ENCODE measurements at places on chromosomes 12 and 14. TPM values are rescaled to one million over a fixed set of nuclear protein-coding genes. Genes with fewer than 3 reads are reported as not detected.
A peak's percentile ranks its signal among the peaks of the same experiment; 100 is the strongest.

HPD gene
- not detected for total RNA-seq

FAIM2 gene
- 49.8 TPM for total RNA-seq

DNA sequence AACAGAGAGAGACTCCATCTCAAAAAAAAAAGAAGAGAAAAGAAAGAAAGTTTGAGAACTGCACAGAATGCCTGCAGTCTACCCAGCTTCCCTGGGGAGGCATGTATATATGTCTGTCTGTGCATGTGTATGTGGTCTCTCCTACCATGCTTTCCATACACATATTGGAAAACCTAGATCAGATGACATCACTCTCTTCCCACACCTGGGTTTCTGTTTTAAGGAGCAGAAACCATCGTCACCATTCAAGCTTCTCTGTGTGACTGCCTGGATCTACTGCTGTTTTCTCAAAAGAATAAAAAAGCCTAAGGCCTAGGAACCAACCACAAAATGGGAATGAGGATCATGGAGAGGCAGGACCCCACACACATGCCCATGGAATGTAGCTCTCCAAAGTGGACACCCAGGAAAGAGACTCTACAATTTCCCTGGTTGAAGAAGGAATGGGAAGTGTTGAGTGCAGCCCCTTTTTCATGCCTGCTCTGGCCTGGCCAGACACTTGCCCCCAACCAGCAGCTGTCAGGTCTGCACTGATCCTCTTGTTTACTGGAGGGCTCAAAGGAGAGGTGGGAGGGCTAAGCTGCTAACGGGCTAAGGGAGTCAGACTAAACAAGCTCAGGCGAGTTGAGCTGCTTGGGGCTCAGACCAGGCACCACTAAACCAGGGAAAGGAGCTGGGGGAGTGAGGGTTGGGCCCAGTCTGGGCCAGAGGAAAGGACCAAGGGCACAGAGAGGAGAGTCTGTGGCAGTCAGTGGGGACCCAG is 7.7 kb upstream of the PCK2 start:
- H3K4me3 ChIP-seq, result no peak overlapping the region
- peaks cover 14% of the 10 kb centered on the region for H3K4me1 ChIP-seq
- H3K27me3 ChIP-seq, result no peaks in the 10 kb centered on the region
- no peaks in the 10 kb centered on the region for H3K36me3 ChIP-seq

- H3K36me3 ChIP-seq, result 0 out of 2 replicates have a peak, but pooled peaks cover 5% of the 10 kb centered on the region
- H3K4me1 ChIP-seq, result no peaks in the 10 kb centered on the region
- H3K4me3 ChIP-seq, result no peak overlapping the region
- no peak for DNase-seq
- H3K27ac ChIP-seq, result no peak overlapping the region
Measured at GRCh38 chr12:111419784-111420183, 14.1 kb downstream of the SH2B3 start.

DNA sequence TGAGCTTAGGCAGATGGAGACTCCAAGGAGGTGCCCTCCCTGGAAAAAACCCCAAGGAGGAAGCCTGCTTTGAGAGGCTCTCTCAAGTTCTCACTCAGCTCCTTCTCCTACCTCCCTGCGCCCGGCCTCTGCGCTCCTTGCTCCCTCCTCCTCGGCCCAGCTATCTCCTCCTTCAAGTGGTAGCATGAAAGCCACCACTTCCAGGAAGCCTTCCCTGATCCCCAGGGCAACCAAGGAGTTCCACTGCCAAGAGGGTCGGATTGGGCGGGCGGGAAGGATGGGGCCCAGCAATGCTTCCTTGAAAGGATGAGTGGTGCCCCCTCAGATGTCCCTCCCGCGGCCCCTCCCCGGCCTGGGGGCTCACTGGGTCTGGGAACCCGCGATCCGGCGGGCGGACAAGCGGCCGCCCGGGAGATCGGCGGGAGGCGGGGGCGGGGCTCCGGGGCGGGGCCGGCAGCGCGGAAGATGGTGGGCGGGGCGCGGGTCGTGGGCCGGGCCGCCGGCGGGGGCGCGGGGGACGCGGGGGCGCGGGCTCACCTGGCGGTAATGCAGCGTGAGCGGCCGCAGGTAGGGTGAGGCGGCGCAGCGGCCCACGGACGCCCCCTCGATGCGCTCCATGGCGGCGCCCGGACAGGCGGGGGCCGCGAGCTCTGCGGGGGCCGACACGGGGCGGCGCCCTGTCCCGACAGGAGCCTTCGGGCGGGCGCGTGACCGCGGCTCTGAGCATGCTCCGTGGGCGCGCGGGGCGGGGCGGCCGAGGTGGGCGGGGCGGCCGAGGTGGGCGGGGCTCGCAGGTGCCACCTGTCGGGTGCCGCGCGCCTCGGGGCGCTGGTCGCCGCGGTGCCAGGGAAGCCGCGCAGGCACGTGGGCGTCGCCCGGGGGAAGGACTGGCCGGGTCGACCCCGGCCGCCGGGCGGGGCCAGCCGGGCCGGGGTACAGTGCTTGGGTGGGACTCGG is at the start of gene NUDT14:
TSS of gene NUDT14 (minus strand) at position 721 of the 957 bp plus-strand sequence. CDS start at position 618, 103 bp downstream.
- peak within 1 kb of the TSS; percentile 63 for H3K4me3 ChIP-seq
- H3K27ac ChIP-seq, result no peak within 1 kb of the TSS
- no peaks in the 10 kb centered on the region for H3K36me3 ChIP-seq
- no peaks in the 10 kb centered on the region for H3K27me3 ChIP-seq

MYF5 gene
- not detected for total RNA-seq

DNA sequence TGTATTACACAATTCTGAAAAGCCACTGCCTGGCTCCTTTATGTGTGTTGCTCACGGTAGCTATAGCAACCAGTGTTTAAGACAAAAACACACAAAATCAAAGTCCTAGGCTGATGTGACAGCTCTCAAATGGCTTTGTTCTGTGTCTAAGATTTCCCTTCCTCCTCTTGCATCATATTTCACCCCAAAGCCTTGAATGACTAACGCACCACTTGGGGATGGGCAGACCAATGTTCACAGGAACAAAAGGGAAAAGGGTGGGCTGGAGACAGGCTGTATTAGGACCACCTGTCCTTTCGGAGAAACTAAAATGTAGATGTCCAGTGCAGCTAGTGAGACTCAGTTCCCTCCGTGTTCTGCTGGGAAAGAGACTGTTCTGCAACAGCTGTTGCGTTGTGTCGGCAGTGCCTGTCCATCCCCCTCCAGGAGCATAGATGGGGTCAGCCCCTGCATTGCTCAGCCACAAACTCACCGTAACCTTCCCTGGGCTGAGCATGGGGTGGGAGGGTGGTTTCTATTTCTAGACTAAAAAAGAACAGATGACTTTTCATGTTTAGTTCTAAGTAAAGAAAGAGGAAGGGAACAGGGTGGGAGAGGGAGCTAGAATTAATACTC is 26.8 kb upstream of the DAAM1 start:
- no peak overlapping the region for H3K4me3 ChIP-seq
- no peak overlapping the region for H3K27ac ChIP-seq
- H3K4me1 ChIP-seq, result peaks cover 13% of the 10 kb centered on the region
- H3K36me3 ChIP-seq, result no peaks in the 10 kb centered on the region
- H3K27me3 ChIP-seq, result no peaks in the 10 kb centered on the region

DNA sequence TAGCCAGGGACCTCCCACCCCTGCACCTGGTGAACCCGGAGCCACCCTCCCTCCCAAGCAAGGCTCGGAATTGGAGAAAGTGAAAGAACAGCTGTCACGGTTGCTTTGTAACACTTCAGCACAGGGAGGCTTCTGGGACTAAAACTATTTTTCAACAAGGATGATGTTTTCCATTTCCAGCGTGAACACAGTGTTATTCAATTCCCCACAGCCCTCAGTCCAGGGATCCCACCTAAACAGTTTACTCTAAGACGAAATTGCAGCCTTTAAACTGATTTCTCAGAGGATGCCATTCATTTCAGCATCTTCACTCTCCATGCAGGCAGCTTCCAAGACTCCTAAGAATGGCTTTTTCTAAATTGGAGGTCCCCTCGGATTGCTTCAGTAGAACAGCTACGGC is 229.2 kb downstream of the SLC15A4 start:
- H3K4me1 ChIP-seq, result no peaks in the 10 kb centered on the region
- no peaks in the 10 kb centered on the region for H3K27me3 ChIP-seq
- no peak overlapping the region for H3K27ac ChIP-seq

CD69 gene
- 0.22 TPM for total RNA-seq

- peaks cover 34% of the 10 kb centered on the region for H3K4me1 ChIP-seq
- H3K36me3 ChIP-seq, result peaks cover 55% of the 10 kb centered on the region
- no peaks in the 10 kb centered on the region for H3K27me3 ChIP-seq
- peak overlapping the region; percentile 76 for H3K4me3 ChIP-seq
- H3K27ac ChIP-seq, result peak overlapping the region; percentile 75
Measured at GRCh38 chr14:39176263-39177167, 1.5 kb downstream of the PNN start.

DNA sequence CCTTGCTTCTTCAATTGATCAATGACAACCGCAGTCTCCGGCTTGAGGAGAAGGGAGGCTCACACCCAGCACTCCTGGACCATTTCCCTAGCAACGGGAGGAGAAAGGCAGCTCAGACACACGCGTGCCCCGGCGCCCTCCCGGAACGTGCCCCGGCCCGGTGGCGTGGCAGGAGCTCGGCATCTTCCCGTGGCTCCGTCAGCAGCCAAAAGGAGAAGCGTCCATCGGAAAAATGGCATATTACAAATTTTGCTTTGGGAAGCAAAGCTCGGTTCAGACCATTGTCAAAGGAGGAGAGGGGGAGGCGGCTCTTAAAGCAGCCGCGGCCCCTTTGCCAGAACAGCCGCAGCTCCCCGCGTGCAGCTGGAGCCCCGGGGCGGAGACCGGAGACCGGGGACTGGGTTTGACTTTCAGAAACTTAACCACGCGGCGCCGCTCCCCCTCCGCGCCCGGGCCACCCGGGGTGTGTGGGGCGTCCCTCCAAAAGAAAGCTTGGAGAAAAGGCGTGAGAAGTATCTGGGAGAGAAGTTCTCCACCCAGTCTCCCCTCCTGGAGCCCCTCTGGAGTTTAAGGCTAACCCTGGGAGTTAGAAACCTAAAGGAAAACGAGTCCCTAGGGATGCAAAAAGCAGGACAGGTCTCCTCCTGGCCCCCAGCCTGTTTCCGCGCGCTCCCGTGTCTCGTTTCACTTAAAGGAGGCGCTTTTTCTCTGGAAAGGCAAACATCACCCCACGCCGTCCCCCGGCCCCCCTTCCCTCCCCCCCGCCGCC is 545 bp downstream of the PPFIA2 start:
- no peaks in the 10 kb centered on the region for H3K4me1 ChIP-seq
- no peaks in the 10 kb centered on the region for H3K36me3 ChIP-seq
- DNase-seq, result no peak

PLEK2 gene
- total RNA-seq, result not detected

GRCh38 chr12:91017043-91017442 is 12.3 kb upstream of the EPYC start:
- no peak overlapping the region for H3K27ac ChIP-seq
- H3K27me3 ChIP-seq, result no peaks in the 10 kb centered on the region
- DNase-seq, result no peak
- H3K4me1 ChIP-seq, result no peaks in the 10 kb centered on the region
- no peaks in the 10 kb centered on the region for H3K36me3 ChIP-seq

GRCh38 chr12:8696442-8697090 is 1.2 kb upstream of the RIMKLB start:
- no peaks in the 10 kb centered on the region for H3K36me3 ChIP-seq
- no peak for DNase-seq
- H3K4me3 ChIP-seq, result no peak overlapping the region
- H3K4me1 ChIP-seq, result peaks cover 25% of the 10 kb centered on the region
- H3K27me3 ChIP-seq, result no peaks in the 10 kb centered on the region

- peak overlapping the region; percentile 93 for H3K27ac ChIP-seq
- peaks cover 34% of the 10 kb centered on the region for H3K36me3 ChIP-seq
- no peak overlapping the region for H3K4me3 ChIP-seq
- H3K4me1 ChIP-seq, result peaks cover 77% of the 10 kb centered on the region
- no peak for DNase-seq
Measured at GRCh38 chr12:26715232-26715631, 117.8 kb downstream of the ITPR2 start.

- no peak for DNase-seq
- H3K27me3 ChIP-seq, result no peaks in the 10 kb centered on the region
- H3K27ac ChIP-seq, result no peak overlapping the region
- H3K4me1 ChIP-seq, result no peaks in the 10 kb centered on the region
Measured at GRCh38 chr12:2489275-2489674, 305.5 kb upstream of the FKBP4 start.

SYNDIG1L gene
- total RNA-seq, result not detected

GRCh38 chr14:24430682-24431568 is 1.2 kb downstream of the KHNYN start:
- peaks cover 28% of the 10 kb centered on the region for H3K4me1 ChIP-seq
- H3K27ac ChIP-seq, result peak overlapping the region; percentile 57
- H3K27me3 ChIP-seq, result no peaks in the 10 kb centered on the region
- peak; percentile 73 for DNase-seq
- H3K36me3 ChIP-seq, result peaks cover 21% of the 10 kb centered on the region

- no peak for DNase-seq
- H3K27ac ChIP-seq, result no peak overlapping the region
- no peaks in the 10 kb centered on the region for H3K36me3 ChIP-seq
- H3K4me1 ChIP-seq, result peaks cover 4% of the 10 kb centered on the region
Measured at GRCh38 chr14:91388551-91388975, 29.1 kb downstream of the CCDC88C start.

- H3K27me3 ChIP-seq, result no peaks in the 10 kb centered on the region
- H3K4me1 ChIP-seq, result no peaks in the 10 kb centered on the region
- no peak overlapping the region for H3K27ac ChIP-seq
- peak; percentile 77 for DNase-seq
Measured at GRCh38 chr12:125203145-125203765, 138.0 kb downstream of the AACS start.

DNA sequence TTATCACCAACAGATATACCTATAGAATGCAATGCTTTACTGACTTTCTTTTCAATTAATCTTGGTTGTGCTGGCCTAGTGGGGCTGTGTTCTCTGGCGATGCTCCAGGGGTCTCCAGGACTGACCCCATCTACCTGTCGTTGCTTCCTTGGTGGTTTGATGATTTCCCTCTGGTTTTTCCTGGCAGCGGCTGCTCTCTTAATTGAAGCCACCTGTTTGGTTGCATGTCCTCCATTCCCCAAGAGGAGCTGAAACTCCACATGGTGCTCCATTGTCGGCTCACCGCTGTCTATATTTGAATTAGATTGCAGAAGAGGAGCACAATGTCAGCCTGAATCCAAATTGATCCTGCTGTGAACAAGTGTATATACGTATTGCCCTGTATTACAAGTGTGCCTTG is 7.1 kb upstream of the IFNG-AS1 start:
- no peak overlapping the region for H3K27ac ChIP-seq
- H3K27me3 ChIP-seq, result no peaks in the 10 kb centered on the region
- DNase-seq, result no peak
- no peaks in the 10 kb centered on the region for H3K36me3 ChIP-seq

Data from Karpas-422 (cell line).